ENCODE measurements at places on chromosomes 1 and 21.

DNA sequence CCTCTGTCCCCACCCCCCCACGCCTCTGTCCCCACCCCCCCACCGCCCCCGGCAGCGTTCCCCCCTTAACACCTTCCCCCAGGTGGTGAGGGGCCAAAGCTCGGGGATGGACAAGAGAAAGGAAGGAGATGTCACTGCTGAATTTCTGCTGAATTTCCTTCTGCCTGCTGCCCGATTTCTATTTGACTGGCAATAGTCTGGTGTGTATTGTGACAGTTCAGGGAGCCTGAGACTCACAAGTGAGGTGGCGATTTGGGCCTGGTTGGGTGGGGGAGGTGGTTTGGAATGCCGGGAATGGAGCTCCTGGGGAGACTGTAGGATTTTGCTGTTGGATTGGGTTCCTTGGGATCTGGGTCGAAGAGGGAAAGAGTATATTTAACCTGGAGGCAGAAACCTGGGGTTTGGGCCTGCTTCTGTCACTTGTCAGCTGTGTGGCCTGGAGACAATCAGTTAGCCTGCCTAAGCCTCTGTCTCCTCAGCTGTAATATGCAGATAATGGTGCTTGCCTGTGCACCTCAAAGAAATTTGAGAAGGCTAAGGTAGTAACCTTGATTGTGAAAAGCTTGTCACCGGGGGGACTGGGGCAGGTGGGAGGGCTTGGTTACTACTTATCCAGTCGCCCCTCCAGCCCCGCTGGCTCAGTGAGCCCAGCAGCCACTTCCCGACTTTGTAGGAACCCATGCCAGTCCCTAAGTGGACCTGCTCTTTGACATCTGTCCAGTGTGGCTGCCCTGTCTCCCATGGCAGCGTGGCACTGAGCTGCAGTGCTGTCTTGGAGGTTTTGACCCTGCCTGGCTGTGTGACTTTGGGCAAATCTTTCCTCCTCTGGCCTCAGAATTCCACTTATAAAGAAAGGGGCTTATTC lies 7.7 kb upstream of the LMNA start:
- no peak for DNase-seq

DNA sequence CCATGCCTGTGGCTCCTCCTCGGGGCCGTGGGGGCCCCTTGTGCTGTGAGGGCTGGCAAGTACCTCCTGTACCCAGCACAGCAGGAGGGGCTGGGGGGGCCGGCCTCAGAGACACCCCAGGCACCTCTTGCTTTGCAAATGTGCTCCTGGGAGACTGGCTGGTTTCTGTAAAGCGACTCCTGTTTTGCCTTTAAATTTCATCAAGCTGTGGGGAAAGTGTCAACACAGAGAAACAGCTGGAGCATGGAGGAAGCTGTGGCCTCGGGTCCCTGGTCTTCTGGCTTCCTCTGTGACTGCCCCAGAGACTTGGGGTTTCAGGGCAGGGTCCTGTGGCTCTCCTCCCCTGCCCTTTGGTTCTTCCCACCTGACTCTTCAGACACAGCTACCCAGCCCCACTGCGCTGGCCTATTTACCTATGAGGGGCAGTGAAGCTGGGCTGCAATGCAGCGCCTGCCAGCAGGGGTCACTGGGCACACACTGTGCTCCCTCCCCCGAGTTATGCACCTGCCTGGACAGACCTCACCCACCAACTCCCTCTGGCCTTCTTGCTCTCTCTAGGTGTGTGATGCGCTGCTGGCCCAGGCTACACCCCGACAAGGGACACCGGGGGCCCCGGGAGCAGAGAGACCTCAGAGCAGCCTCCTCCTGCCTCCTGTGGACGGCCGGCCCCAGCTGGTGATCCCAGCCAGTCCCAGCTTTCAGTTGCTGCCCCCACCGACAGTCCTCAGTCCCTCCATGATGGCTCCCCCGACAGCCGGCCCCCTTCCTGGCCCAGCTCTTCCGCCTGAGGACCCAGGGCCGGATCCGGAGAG lies 17.6 kb upstream of the PEX10 start:
- DNase-seq = no peak

DNA sequence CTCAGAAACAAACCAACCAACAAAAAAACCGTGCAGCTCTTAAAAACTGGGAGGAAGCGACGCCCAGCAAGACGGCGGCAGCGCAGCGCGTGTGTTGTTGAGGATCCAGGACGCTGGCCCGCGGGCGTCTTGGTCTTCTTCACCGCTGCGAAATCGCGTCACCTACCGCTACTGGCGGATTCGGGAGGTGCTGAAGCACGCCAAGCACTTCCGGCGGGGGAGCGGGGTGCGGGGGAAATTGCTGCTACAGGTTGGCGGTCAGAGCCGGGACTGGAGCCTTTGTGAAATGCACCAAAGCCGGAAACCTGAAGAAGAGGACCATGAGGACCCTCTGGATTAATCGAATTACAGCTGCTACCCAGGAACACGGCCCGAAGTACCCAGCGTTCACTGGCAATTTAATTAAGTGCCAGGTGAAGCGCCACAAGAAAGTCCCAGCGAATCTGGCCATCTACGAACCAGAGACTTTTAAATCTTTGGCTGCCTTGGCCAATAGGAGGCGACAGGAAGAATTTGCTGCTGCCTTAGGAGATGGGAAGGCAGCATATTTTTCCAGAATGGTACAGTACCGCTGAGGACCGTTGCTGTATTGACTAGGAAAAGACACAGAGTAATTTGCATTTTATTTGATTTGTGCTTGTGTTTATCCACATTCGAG lies 11.9 kb upstream of the RIPPLY3 start:
- DNase-seq = no peak

DNA sequence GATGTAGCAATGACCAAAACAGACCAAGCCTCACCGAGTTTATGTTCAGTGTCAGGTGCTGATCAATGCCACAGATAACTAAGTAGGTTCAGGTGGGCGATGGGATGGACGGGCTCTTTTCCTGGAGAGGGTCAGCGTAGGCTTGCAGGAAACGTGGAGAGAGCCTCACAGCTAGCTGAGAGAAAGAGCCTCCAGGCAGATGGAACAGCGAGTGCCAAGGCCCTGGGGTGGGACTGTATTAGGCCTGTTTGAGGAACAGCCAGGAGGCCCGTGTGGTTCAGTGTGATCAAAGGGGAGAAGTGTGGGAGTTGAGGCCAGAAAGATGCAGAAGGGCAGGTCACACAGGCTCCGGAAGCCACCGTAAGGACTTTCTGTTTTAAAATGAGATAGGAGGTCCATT lies 7.3 kb upstream of the UTS2 start:
- no peak for DNase-seq

DNA sequence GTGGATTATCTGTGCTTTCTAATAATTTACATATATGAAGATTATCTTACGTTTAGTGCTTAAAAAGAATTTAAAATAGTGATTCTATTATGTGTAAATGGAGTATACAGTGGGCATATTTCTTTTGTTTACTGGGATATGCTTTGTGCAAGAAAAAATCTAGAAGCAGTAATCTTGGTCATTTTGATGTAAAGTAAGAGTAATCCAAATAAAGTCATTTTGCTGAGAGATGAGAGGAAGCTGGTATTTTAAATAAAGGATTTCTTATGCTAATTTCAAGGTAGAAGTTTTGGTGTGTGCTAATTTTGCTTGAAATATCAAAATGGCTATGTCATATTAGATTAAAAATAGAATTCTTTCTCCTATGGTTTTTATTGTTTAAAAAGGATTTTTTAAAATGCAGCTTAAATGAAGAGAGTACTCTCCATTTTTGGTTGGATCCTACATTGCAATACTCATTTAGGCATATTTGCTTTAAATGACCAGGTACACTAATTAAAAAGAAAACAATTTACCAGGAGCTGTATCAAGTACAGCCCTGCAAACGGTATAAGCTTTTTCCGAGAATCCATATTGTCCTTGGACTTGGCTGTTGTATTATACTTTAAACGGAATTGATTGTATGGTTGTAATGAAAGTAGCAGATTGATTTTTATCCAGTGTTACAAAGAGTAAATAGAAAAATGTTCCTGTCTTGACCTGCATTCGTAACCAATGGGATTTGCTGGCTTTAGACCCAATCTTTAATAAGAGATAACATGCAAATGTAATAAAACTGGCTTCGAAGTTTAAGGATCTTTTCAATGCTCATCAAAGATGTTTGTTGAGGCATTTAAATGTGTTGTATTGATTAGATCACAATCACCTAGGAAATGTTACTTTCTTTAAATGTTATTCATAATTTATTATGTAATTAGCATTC lies 574.7 kb downstream of the USP25 start:
- no peak for DNase-seq

DNA sequence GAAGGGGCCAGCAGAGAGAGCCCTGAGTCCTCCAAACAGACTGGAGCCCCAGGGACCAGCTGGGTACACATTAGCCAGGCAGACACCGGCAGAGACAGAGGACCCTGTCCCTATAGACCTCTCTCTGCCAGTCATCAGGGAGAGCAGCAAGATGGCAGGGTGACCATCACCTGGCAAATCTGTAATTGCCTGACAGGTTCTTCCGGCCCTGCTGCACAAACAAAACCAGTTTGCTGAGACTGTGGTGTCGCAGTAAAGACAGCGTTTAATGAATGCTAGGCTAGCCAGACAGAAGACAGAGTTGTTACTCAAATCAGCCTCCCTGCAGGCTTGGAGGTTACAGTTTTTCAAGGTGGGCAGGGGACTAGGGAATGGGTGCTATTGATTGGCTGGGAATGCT lies 618.9 kb downstream of the NPHP4 start:
- DNase-seq = no peak

DNA sequence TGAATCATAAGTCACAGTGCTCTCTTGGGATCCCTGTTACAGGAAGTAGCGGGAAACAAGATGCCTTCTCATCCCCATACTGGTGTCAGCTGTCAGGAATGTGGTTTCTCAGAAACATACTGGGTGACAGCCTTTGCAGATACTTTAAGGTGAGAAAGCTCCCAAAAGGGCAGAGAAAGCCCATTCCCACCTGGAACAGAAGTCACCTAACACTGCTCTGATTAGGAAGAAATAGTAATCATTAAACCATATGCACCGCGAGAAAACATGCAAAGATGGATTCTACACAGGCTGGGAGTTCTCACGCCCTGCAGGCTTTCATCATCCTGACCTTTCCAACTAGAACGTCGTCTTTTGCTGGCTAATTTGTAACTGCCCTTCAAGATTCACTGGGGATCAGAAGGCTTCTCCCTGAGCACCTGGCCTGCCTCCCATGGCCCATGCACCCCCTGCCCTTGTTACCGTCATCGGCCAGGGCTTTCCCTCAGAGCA lies 46.2 kb upstream of the SLC44A3 start:
- no peak for DNase-seq

DNA sequence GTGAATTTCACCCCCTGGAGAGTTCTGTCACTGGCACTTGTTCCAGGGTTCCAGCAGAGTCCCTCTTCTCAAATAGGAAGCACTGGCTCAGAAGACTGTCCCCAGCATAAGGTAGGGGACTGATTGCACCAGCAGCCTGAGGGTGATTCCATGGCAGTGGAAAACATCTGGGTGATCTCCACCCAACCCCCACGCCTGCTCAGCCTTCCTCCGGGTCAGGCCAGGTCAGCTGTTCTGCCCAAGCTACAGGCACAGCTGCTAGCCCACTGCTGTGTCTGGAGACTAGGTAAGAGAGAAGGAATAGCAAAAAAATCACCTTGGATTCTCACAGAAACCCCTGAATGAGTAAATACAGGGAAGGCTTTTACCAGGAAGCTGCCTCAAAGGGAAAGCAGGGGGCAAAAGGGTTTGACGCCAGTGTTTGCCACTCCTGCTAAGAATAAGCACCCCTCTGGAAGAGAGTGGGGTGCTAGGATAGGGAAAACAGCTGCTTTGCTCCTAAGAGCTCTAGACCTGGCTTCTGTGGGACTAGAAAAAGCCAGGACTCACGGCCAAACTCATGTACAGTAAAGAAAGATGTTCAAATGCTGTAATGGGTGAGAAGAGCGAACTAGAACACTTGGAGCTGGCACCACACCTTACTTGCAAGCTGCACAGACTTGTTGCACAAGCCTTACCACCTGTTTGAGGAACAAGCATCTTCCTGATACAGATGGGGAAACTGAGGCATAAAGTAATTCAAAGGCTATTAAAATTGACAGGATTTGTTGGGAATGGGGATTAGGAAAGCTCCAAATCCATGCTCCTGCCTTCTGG lies 1.0 kb upstream of the DENND2D start:
- DNase-seq = no peak

DNA sequence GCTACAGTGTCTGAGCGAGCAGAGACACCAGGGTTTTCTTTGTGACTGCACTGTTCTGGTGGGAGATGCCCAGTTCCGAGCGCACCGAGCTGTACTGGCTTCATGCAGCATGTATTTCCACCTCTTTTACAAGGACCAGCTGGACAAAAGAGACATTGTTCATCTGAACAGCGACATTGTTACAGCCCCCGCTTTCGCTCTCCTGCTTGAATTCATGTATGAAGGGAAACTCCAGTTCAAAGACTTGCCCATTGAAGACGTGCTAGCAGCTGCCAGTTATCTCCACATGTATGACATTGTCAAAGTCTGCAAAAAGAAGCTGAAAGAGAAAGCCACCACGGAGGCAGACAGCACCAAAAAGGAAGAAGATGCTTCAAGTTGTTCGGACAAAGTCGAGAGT lies 2.7 kb downstream of the ZBTB18 start:
- DNase-seq = no peak

DNA sequence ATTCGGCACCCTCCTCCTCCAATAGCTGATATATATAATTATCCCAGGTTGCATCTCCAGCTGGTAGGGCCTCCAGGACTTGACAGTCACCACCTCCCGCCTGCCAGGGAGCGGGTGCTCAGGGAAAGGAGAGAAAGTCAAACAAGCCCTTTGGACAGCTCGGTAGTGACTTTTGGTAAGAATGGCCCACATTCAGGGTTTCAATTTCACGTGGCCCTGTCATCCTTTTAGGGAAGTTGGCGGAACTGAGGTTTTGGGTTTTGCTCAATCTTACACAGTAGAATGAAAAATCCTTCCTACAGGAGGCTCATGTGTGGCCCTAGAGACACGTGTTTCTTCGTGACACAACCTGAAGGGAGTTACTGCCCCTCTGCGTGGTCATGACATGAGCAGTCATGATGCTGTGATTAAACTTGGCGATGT lies 44.2 kb downstream of the CAPN8 start:
- no peak for DNase-seq

GRCh38 chr1:243514927-243515326 lies 259.1 kb downstream of the SDCCAG8 start:
- DNase-seq = no peak

DNA sequence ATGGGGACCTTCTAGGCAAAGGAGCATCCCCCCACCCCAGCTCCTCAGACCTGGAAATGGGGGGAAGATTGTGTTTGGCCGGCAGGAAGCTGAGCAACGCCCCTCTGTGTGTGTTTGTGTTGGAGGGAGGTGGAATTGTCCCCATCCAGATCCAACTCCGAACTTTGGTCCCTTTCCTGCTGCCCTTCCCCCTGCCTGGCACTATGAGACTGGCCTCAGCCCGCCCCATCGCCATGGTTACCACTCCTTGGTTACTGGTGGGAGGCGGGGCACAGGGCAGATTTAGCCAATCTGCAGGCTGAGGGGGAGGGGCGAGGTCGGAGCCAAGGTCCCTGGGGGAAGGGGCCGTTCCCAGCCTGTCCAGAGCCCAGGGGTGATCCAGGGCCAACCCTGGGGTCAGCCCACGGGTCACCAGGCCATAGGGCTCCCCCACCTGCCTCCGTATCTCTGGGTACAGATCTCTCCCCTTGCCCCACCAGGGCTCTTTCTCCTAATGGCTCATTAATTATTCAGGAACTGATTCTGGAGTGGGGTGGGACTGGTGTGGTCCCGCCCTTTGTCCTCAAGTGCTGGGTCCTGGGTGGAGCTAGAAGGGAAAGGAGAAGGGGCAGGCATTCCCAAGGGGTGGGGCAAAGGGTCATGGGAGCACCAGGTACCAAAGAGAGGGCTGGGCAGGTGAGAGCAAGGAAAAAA lies 15.2 kb downstream of the PTPRF start:
- DNase-seq = no peak
